Effector CD8-positive, alpha-beta T cell (primary cell): ENCODE measurements at places on chromosomes 12 and 14.

DNA sequence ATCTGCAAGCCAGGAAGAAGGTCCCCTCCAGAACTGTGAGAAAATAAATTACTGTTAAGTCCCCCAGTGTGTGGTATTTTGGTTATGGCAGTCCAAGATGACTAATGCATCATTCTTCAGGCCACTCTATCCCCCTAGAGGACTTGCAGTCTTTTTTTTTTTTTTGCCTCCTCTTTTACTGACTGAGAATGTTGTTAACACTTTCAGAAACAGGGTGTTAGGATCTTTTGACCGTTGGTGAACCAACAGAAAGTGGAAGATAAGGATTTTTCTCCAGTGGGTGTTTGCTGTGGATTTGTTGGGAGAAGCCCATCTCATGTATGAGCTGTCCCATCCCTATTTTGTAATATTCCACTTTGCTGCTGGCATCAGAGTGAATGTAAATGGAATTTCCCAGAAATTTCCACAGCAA lies 37.8 kb downstream of the MARK3 start:
- no peak for DNase-seq

GRCh38 chr12:82835217-82835616 lies 148.5 kb downstream of the TMTC2 start:
- DNase-seq = no peak

GRCh38 chr12:24499151-24500146 lies 449.5 kb downstream of the BCAT1 start:
- no peak for DNase-seq

DNA sequence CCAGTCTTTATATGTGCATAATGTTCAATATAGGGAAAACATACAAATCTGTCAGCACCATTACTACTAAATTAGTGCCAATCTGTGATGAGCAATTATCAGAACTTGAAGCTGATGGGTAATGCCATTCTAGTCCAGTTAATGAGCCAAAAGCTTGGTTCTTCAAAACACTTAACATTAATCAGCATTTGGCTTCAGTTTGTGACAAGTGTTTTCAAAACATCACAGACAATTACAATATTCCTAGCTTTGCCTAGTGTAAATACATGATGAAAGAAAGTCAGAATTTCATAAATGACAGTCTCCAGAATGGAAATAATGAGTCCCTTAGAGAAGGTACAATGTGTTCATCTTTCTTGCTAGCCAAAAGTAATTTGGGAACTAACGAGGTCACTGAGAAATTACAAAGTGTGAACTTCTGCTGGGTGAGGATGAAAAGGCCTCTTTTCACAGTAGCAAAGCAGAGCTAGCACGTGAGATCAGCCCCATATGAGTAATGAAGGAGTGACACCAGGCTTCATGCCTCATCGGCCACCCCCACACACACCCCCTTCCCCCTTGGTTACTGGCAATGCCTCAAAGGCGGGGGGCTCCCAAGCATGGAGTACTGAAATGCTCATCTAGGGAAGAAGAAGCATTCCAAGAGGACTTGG lies 180.6 kb upstream of the EEA1 start:
- no peak for DNase-seq

- no peak for DNase-seq
Measured at GRCh38 chr12:49557917-49558215, 10.1 kb downstream of the MCRS1 start.

DNA sequence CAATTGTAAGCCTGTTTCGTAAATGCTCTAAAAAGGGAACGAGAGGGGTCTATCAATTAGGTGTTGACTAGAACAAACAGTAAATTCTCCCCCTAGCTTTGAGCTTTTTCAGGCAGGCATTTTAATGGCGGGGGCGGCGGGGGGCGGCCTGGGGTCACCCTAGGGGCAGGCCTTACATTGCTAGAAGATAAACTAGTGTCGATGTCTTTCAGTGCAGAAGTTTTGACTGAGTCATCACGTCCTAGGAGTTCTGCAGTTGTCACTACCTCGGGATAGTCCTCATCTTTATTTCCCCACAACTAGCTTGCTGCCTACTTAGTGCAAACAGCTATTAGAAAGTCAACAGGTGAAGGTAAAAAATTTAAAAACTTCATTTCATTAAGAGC lies 1.6 kb downstream of the ATP6V1D start:
- DNase-seq = no peak

- no peak for DNase-seq
Measured at GRCh38 chr12:117441751-117442150, 80.3 kb upstream of the NOS1 start.

GRCh38 chr14:50212726-50213125 lies 18.7 kb downstream of the SOS2 start:
- DNase-seq = no peak

- peak; percentile 31 for DNase-seq
Measured at GRCh38 chr14:105093431-105094192, 28.4 kb upstream of the GPR132 start.

GRCh38 chr14:68261092-68261842 lies 441.7 kb downstream of the RAD51B start:
- no peak for DNase-seq

- DNase-seq = no peak
Measured at GRCh38 chr12:123135688-123136087, 15.2 kb downstream of the PITPNM2 start.

GRCh38 chr12:30146561-30146960 lies 362.8 kb upstream of the TMTC1 start:
- no peak for DNase-seq
